ENCODE measurements at places on chromosomes 16 and 17. TPM values are rescaled to one million over a fixed set of nuclear protein-coding genes. Genes with fewer than 3 reads are reported as not detected.

Gene TM4SF5
- not detected for total RNA-seq

- DNase-seq = no peak
Observed at GRCh38 chr16:65956100-65956499, 410.4 kb upstream of the CDH5 start.

DNA sequence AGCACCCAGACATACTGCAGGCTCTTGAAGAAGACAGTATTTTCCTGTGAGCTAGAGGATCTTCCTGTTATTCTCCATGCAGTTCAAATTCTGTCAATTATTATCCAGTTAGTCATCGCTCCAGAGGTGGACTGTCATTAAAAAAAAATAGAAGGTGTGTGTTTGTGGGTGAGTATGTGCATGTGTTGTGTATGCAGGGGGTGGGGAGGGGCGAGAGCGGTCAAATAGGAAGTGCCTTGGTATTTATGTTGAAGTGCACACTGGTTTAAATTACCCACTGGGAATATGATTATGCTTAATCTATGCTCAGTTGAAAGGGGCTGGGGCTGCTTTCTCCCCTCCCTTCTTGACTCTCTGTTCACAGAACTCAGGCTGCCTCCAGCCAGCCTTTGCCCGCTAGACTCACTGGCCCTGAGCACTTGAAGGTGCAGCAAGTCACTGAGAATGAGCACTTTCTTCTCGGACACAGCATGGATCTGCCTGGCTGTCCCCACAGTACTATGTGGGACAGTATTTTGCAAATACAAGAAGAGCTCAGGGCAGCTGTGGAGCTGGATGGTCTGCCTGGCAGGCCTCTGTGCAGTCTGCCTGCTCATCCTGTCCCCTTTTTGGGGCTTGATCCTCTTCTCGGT, at the start of gene HSD17B2:
Gene HSD17B2, plus strand, starts transcription at position 273 of the 632 bp plus-strand sequence. Its CDS starts 172 bp downstream, at position 445.
- DNase-seq = no peak

GRCh38 chr16:89136931-89137330, 34.6 kb upstream of the CDH15 start:
- no peak for DNase-seq

DNA sequence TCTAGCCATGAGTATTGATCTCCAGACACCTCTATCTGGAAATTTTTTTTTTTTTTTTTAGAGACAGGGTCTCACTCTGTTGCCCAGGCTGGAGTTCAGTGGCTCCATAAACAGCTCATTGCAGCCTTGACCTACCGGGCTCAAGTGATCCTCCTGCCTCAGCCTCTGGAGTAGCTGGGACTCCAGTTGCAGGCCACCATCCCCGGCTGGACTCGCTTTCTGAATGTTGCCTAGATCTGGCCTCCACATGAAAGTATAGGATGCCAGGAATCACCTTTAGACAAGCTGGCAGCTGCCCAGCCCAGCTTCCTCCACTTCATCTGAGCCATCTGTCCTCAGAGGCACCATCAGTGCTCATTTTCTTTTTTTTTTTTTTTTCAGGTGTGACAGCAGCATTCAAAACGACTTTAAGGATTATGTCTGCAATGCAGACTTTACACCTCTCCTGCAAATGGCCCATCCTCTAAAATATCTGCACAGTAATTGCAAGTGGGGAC, 6.4 kb upstream of the PRR14 start:
- no peak for DNase-seq

- DNase-seq = no peak
Observed at GRCh38 chr17:81568416-81568815, 16.3 kb upstream of the FAAP100 start.

Gene CCDC144A
- total RNA-seq = 7.5 TPM

- DNase-seq = no peak
Observed at GRCh38 chr16:49362230-49362629, 11.4 kb upstream of the C16orf78 start.

Gene PRR15L
- total RNA-seq = not detected

DNA sequence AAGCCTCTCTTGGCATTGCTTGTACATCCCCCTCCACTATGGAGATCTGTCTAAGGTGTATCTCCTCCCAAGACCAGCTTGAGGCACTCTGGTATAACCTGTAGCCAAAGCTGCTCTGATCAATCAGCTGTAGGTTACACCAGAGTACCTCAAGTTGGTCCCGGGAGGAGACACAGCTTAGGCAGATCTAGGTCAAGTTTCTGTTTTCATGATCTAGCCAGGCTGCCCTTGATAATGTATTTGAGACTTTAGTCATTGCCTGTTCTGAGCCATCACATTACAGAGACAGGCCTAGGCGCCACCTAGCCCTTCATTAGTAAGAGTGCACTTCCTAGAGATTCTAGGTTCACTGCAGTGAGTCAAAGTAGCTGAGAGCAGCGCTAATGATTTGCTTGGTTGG, 31.4 kb downstream of the ASGR1 start:
- no peak for DNase-seq

Gene TSPOAP1
- 18.0 TPM for total RNA-seq

- no peak for DNase-seq
Observed at GRCh38 chr16:12089492-12090150, 113.1 kb downstream of the SNX29 start.

DNA sequence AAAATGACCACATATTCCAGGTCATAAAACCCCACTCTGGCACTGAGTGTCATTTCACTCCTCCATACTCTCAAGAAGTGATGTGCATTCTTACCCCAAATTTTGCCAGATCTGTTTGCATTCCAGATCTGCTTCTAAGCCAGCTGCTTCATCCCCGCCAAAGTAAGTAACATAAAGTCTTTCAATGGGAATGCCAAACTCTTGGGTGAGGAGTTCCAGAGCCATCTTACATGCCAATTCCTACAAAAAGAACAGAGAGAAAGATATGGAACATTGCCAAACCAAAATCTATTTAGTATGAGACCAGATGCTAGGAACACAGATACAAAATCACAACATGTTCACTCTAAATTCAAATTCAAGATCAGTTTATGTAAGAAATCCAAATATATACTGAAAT, 12.9 kb downstream of the AARS1 start:
- no peak for DNase-seq

DNA sequence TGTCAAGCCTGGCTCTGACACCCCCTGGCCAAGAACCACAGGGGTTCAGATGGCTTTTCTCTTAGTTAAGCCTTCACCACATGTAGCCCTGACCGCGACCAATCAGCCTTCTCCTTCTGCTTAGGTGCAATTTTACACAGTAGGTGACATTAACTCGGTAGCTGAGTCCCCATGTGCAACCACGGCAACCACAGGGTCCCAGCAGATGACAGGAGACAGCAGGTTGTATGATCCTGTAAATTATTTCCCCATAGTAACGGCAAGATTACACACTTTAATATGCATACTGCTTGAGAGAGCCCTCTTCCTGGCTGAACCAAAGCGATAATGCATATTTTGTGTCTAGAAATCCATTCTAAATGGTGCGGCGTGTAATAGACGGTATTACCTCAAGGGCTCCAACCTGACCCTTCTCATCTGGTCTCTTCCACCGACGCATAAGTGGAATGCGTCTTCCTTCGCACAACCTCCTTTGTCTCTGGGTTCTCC, 458.7 kb upstream of the ZFHX3 start:
- DNase-seq = no peak

GRCh38 chr16:1942810-1943726, at the start of gene MSRB1:
Gene MSRB1, minus strand, starts transcription at chr16:1943199. Its CDS starts 43 bp downstream, at chr16:1943156.
- DNase-seq = peak; percentile 100

- DNase-seq = no peak
Observed at GRCh38 chr16:85761861-85762260, 11.0 kb upstream of the C16orf74 start.

GRCh38 chr16:55377840-55378239, 53.8 kb downstream of the IRX6 start:
- DNase-seq = no peak

Gene KCTD19
- not detected for total RNA-seq

- no peak for DNase-seq
Observed at GRCh38 chr16:89350701-89351380, 133.3 kb downstream of the ZNF778 start.

GRCh38 chr17:1412185-1413110, 12.4 kb upstream of the YWHAE start:
- DNase-seq = no peak

DNA sequence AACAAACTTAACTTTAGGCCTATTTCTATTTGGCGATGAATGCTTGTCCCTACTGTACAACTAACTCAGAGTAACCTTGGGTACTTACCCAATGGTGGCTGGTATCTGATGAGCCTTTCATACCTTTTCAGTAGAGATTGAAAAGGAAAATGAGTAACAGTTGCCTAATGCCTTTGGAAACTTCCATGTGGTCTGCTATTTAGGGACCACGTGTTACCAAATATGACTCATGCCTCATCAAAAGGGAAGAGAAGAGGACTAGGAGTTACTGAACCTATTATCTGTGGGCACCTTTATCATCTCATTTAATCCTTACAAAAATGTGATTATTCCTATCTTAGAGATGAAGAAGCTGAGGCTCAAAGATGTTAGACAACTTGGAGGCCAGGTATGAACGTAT, 8.1 kb downstream of the MYOCD start:
- no peak for DNase-seq

DNA sequence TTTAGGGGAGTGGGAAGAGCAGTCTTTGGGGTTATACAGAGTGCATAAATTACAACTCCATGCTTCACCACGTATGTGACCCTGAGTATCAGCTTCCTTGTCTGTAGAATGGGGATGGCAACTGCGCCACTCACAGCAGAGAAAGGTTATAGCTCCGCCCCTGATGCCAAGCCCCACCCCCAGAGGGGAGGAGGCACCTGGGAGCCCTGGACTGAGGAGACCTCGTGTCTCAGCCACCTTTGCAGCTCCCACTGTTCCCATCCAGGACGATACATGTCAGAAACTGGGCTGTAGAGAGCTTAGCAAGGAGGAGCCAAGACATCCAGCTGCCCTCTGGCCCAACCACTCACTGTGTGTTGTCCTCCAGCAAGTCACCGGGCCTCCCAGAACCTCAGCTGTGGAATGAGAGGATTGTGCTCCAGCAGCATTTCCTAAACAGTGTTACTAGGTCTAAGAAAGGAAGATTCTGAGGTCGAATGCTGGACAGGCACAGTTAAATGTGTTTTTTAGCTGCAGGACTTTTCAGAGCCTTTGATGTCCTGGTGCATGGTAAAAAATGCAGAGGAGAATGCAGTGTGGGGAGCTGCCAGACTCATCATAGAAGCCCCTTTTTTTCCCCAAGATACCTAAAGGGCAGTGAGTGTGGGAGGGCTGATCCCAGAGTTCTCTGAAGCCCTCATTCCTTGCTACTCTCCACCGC, 49.4 kb downstream of the BEAN1 start:
- no peak for DNase-seq

DNA sequence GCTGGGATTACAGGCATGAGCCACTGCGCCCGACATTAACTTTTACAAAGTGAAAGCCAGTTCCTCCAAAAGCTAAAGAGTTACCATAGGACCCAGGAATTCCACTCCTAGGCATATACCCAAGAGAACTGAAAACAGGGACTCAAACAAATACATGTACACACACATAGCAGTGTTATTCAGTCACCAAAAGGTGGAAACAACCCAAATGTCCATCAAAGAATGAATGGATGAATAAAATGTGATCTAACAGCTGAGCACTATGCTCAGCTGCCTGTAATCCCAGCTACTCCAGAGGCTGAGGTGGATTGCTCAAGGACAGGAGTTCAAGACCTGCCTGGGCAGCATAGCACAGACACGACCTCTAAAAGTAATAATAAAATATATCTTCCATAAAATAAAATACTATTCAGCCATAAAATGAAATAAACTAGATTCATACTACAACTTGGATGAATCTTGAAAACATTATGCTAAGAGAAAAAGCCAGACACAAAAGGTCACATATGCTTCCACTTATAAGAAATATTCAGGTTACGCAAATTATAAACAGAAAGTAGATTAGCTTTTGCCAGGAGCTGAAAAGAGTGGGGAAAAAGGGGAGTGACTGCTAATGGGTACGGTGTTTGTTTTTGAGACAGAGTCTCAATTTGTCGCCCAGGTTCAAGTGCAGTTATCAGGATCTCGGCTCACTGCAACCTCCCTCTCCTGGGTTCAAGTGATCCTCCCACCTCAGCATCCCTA, 9.3 kb upstream of the USP7 start:
- no peak for DNase-seq

- no peak for DNase-seq
Observed at GRCh38 chr17:48818361-48818841, 1.4 kb upstream of the TTLL6 start.

Gene SDR42E1
- 1.2 TPM for total RNA-seq

DNA sequence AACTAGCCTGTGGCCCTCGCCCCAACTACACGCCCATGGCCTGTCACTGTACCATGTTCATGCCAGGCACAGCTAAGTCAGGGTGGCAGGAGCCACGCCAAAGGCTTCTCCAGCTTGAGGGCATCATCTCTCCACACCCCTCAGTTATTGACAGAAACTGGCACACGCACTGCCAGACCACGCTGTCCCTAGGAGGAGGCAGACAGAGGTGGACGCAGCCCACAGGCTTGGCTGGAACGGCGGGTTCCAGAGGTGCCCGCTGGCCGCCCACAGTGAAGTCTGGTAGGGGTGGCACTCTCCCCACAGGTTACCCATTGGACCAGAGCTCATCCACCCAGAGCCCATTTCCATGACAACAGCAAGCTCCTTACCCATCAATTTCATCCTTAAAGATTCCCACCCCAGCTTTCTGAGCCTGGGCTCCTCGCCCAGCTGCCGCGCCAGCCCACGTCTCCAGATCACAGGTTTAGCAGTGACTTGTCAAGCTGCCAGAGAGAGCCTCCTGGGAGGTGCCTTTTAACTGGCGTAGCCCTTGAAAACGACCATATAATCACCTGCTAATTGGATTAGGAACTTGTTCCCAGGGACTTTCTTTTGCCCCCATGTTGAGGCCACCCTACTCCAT, 27.9 kb downstream of the RPRML start:
- no peak for DNase-seq

- DNase-seq = no peak
Observed at GRCh38 chr17:80477647-80478478, 1.5 kb upstream of the NPTX1 start.

DNA sequence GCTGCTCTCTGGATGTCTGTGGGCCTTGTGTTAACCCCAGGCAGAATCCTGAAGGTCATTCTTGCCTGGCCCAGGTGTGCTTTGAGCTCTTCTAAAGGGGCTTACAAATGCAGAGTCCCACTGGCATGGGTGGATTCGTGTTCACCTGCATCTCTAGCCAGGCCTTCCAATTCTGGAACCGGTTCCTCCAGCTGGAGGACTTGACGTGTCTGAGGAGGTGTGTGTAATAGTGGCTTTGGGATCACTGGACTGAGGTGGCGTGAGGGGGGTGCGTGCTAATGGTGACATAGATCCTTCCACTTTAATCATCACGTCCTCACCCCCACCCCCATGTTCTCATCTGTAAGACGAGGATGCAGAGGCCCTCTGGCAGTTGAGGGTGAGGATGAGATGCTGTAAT, 4.8 kb downstream of the GSE1 start:
- DNase-seq = no peak

GRCh38 chr17:16942141-16943031, 29.5 kb downstream of the TNFRSF13B start:
- no peak for DNase-seq

Gene TP53TG3D
- not detected for total RNA-seq

DNA sequence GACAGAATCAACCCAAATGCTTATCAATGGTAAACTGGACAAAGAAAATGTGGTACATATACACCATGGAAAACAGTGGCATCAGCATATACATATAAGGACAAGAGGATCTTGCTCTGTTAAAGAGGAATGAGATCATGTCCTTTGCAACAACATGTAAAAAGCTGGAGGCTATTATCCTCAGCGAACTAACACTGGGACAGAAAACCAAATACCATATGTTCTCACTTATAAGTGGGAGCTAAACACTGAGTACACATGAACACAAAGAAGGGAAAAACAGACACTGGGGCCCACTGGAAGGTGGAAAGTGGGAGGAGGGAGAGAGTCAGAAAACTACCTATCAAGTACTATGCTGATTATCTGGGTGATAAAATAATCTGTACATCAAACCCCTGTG, 447.3 kb upstream of the MAF start:
- DNase-seq = no peak

Gene NT5M
- total RNA-seq = 8.2 TPM
